ENCODE measurements at places on chromosomes 7 and 10.

GRCh38 chr10:103493916-103494877 lies 692 bp downstream of the NEURL1 start:
- DNase-seq: peak; percentile 31

DNA sequence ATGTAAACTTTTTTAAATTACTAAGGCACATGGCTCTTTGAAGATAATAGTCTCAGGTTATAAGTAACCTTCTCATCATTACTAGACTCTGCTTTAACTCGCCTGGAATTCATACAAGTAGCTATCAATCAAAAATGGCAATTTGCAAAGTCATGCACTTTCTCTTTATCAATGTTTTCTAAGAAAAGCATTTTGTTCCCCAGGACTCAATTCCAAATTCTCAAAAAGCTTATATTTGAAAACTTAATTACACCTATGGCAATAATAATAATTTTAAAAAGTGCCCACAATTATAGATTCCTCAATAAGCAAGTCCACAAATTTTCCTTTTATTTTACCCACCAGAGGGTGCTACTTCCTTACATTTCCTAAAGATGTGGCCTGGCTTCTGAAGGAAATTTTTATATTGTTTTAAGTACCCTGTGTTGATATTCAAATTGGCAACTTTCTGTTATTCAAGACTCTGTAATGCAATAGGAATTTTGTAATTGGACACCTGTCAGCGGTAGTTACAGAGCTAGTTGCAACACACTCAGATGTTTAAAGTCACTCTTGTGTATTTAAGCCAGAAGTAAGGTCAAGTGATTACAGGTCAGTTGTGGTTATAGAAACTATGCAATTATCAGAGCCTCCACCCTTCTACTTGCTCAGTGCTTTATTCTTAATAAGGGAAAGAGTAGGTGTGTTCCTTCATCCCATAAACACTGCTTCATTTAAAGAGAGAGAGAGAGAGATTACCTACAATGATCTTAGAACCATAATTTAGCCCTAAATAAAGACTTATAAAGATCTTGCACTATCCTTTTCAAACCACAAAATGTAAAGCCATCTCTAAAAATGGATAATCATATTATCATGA lies 47.1 kb upstream of the HYAL4 start:
- DNase-seq: no peak

GRCh38 chr7:3641582-3641981 lies 340.5 kb downstream of the SDK1 start:
- DNase-seq: no peak

- DNase-seq: no peak
These were observed 34.8 kb upstream of the AGR2 start for GRCh38 chr7:16839646-16840045.

- no peak for DNase-seq
These were observed 8.9 kb downstream of the COL1A2 start for GRCh38 chr7:94403546-94403945.

GRCh38 chr7:38524786-38525185 lies 106.4 kb downstream of the AMPH start:
- no peak for DNase-seq

DNA sequence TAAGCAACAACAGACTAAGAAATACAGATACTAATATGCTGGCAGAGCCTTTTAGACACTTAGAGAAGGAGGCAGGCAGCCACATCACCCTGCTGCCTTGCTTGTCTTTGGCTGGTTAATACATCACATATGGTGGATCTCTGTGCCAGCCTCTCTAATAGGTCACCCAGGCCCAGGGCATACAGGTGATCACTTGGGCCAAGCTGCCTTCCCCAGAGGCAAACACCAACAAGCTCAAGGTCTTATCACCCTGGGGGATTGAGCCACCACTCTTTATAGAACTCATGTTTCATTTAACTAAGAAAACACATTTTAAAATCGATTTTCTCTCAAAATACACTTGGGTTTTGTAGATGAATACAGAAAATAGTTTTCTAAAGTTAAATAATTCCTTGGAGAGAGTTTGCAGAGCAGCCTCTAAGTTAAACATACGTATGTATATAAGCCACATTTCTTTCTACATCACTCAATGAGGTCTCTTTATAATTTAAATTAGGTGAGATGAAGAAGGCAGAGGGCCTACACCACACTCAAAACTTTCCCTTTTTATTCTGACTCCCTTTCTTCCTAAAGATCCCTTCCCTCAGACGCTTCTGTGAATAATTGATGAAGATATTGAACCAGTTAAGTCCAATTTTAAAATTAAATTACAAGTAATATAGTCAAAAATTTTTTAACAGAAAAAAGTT lies 556.8 kb upstream of the GHITM start:
- no peak for DNase-seq

DNA sequence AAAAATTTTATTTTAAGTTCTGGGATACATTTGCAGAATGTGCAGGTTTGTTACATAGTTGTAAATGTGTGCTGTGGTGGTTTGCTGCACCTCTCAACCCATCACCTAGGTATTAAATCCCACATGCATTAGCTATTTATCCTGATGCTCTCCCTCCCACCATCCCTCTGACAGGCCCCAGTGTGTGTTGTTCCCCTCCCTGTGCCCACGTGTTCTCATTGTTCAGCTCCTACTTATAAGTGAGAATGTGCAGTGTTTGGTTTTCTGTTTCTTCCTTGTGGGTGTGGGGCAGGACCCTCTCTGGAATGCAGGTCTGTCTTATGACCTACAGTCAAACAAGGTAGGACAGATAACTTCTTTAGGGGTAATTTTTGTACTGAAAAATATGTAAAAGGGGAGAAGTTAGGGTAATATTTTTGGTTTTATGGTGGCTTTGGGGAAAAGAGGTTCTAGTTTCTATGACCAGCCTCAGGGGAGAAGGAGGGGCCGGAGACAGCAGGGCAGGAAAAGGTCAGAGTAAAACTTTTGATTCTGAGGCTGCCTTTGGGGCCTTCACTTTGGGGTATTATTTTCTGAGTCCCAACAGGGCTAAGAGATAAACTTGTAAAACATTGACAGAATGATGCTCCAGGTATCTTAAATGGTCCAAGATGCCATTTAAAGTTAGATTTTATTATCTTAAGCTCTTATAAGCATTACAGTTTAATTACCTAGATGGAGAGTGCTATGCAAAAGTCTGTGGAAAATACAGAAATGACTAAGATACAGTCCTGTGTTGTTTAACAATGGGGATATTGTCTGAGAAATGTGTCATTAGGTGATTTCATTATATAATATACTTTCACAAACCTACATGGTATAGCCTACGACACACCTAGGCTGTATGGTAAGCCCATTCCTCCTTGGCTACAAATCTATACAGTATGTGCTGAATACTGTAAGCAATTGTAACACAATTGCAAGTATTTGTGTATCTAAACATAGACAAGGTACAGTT lies 354.8 kb downstream of the ABCA13 start:
- DNase-seq: no peak

DNA sequence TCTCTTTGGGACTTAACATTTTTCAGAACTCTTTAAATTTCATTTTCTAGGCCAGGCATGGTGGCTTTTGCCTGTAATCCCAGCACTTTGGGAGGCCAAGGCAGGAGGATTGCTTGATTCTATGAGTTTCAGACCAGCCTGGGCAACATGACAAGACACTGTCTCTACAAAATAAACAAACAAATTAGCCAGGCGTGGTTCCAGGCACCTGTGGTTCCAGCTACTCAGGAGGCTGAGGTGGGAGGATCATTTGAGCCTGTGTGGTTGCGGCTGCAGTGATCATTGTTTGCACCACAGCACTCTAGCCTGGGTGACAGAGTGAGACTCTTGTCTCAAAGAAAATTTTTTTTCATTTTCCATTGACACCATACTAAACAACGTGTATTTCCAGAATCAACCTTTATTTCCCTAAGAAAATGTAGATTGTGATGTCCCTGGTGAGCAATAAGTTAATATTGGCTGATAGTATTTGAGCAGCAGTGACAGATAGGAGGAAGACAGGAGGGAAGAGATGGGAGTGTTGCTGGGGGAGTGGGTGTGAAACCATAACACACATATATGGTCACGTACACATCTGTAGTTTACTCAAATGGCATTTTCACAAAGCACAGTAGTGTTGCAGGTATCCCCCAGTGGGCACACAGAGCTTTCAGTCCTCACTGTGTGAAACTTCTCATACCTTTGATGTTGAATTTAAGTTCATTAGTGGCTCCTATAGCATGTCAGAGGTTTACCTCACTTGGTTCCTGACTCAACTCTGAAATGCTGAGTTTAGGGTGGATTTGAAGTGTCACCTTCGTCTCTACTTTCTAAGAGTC lies 205.6 kb downstream of the AUTS2 start:
- no peak for DNase-seq

DNA sequence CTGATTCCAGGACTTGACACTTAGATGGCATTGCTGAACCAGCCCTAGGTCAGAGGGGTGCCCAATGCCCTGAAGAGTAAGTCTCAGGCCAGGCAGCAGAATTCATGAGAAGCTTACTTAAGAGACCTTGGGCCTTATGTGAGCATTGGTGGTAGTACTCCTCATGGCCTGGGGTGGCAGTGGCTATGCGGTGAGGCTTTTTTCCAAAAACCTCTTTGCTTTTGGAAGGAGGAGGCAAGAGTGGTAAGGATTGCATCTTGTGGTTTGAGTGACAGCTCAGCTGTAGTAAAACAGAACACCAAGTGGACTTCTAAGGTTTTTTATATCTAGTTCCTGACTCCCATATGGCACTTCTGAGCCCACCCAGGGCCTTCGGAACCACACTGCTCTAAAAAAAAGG lies 459.0 kb upstream of the STEAP1 start:
- DNase-seq: no peak

GRCh38 chr7:63925626-63926460 lies 72.8 kb upstream of the ZNF722 start:
- peak; percentile 72 for DNase-seq

- no peak for DNase-seq
These were observed 74.0 kb downstream of the POU6F2 start for GRCh38 chr7:39051707-39052106.

DNA sequence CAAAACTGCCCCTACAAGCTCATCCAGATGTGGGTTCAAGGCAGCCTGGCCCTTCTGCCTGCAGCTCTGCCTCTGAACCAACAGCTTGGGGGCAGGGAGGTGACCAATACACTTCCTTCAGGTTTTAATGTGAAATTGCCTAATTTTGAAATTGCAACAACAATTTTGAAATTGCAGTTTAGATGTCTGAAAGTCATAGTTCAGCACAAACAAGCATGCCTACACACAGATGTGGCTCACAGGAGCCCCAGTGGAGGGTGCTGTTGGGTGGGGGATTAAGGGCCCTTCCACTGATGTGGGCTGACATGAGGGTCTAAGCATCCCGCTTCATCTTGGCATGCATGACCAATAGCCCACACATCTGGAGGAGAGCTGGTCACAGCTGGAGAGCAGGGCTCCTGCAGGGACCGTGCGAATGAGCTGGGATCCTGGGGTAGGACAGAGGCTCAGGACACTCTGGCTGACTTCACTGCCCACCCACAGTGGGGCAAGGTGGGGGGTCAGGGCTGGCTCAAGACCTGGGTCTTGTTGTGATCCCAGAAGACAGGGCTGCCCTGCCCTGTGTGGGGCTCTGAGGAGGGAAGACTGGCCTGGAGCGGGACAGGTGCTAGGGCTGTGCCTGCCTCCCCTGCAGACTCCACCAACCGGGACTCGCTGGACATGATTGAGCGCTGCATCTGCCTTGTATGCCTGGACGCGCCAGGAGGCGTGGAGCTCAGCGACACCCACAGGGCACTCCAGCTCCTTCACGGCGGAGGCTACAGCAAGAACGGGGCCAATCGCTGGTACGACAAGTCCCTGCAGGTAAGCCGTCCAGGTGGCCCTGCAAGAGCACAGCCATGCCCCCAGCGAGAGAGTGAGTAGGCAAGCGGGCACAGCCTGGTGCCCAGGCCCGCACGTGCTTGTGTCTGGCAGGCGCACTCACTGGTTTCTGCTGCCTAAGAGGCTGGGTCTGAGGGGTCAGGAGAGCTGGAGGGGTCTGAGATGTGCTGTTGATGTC lies 32.3 kb downstream of the CHAT start:
- DNase-seq: no peak

GRCh38 chr7:27210441-27211083 lies 10.7 kb upstream of the HOXA13 start:
- DNase-seq: no peak

GRCh38 chr10:133403359-133403758 lies 9.4 kb downstream of the MTG1 start:
- DNase-seq: no peak

GRCh38 chr10:27719052-27719451 lies 26.6 kb downstream of the MKX start:
- DNase-seq: no peak

DNA sequence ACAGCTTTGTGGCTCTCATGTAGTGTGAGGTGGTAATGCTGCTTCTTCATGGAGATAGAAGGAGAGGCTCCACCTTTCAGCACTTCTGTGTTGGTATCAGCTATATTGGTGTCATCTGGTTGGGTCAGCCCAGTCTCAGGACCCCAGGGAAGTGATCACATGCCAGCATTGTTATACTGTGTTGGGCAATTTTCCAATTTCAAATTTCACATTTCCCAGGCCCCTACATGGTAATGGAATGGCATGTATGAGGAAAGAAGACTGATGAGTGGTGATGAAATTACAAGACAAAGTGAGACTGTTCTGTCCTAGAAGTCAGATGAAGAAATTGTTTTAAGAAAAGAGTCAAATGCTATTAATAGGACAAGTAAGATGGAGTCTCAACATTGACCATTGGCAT lies 3.7 kb upstream of the AKR1C3 start:
- DNase-seq: no peak

GRCh38 chr7:89336121-89336520 lies 540.6 kb upstream of the TEX47 start:
- no peak for DNase-seq

DNA sequence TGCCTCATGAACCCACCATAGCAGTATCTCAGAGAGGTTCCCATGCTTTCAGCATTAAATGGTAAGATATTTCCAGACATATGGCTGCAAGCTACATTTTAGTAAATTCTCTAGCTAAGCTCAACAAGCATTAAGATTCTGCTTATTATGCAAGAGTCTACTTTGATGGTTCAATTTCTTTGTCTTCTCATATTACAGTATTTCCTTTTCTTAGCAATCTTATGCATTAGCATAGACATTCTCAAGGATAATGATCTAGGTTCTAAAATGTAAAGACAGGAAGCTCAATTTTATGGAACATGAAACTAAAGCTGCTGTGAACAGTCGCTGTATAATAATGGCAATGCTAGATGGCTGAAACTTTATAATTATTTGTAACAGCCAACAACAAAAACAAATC lies 39.2 kb downstream of the MEOX2 start:
- no peak for DNase-seq

- no peak for DNase-seq
These were observed 3.0 kb downstream of the H2BK1 start for GRCh38 chr7:151207315-151207714.

- DNase-seq: no peak
These were observed 29.4 kb downstream of the CFAP46 start for GRCh38 chr10:132912713-132913558.

- no peak for DNase-seq
These were observed 64.4 kb downstream of the GRM3 start for GRCh38 chr7:86708031-86708680.

GRCh38 chr10:86246279-86246940 lies 120.2 kb downstream of the GRID1 start:
- DNase-seq: no peak
